ENCODE measurements at places on chromosomes 6 and 20.
A peak's percentile ranks its signal among the peaks of the same experiment; 100 is the strongest.

GRCh38 chr20:3811467-3812258 lies 8.7 kb upstream of the AP5S1 start:
- peak; percentile 95 for DNase-seq

DNA sequence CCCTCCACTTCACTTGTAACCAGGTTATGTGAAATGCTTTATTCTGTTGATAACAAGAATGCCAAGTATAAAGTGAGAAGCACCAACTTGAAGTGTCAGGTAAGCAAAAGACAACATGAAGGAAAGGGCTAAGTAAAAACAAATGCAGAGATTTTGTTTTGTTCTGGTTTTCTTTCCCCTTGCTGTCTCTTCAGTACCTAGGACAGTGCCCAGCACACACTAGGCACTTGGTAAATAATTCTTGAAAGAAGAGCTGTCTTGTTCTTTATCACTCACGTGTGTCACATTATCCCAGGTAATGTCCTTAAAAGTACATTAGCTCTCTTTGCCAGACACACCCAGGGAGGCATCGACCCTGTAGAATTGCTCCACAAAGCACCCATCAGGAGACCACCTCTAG lies 350.0 kb upstream of the IRAK1BP1 start:
- no peak for DNase-seq

DNA sequence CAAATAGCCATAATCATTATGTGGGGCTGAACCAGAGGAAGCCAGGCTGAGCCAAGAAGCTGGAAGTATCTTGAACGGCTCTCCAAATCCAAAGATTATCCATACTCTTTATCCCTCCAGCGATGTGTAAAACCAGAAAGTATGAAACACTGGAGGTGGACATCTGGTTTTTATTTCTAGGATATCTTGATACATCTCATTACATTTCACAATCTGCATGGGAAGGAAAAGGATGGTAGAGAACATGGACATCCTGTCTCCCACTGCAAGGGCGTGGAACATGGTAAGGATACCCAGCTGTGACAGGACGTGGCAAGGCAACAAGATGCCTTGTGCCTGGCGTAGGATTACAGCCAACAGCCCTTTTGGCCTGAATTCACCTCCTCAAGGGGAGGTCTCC lies 20.1 kb downstream of the TRIM27 start:
- no peak for DNase-seq

GRCh38 chr6:169854083-169854725 lies 102.8 kb downstream of the ERMARD start:
- no peak for DNase-seq

DNA sequence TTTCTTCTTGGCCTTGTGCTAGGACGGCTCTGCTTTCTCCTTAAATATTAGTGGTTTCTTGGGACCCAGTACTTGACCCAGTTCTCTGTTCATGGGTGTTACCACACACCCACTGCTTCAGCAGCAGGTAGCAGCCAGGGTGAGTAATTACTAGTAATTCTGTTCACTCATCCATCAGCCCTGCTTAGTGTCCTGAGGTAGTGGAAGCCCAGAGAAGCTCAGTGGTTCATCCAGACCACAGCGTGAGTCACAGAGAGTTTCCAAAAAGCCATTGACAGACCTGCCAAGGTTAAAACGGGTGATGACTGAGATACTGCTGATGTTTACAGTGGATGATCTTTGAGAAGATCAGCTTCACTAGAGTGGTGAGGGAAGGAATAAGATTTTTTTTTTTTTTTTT lies 51.7 kb upstream of the HINT3 start:
- DNase-seq = peak; percentile 84

- no peak for DNase-seq
Measured at GRCh38 chr20:23988561-23988960, at the start of gene GGTLC1. Gene GGTLC1 (minus strand): TSS chr20:23988779. CDS start chr20:23986611, 2,168 bp downstream.

- DNase-seq = no peak
Measured at GRCh38 chr6:137919502-137919823, 52.4 kb downstream of the TNFAIP3 start.

GRCh38 chr20:19654921-19655320 lies 103.1 kb upstream of the RIN2 start:
- DNase-seq = no peak

DNA sequence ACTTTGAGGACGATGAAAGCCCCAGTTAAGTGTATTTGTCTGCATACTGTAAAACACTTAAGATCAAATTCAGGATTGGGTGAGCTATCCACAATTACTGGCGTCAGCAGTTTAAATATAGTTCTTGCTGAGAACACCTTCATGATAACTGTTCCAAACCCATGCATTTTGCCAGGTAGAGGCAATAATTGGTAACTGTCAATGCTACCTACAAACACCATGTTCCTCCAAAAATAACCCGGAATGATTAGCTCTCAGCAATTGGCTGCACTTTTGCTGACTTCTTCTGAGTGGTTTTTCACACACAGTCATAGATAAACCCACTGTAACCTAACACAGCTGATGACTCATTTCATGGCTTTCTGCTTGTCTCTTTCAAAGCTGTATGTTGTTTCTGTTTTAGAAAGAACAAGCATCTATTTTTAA lies 1358.6 kb upstream of the GJE1 start:
- peak; percentile 3 for DNase-seq

- no peak for DNase-seq
Measured at GRCh38 chr6:165417278-165417865, 108.0 kb upstream of the C6orf118 start.

GRCh38 chr6:106318851-106319250 lies 6.7 kb downstream of the ATG5 start:
- DNase-seq = no peak

DNA sequence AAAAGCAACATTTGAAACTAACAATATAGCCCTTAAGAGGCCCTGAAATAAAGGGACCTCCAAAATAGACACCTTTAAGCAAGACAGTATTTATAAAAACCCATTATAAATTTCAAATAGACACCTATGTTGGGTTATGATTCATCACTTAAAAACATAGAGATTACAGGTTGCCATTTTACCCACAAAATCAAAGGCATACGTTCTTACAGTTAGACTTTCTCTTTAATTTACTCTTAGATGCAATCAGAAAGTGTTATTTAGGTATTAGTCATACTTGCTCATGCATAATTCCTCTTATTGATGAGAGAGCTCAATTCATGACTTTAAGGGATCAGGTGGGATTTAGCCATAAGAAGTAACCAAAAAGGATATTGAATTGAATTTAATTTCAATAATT lies 51.5 kb upstream of the TMEM200A start:
- no peak for DNase-seq

DNA sequence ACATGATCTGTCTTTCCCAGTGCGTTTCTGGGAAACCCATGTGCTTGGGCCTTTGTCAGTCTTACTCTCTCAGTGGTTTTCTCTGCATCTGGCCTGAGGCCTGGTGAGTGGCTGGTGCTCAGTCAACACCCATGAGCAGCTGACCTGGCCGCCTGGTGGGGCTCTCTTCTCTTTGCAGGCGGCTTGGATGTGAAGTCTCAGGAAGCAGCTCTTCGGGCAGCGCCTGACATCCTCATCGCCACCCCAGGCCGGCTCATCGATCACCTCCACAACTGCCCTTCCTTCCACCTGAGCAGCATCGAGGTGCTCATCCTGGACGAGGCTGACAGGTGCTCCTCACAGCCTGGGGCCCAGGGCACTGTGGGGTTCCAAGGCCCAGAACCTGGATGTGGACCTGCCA lies 10.8 kb downstream of the DDX27 start:
- no peak for DNase-seq

Data from activated CD8-positive, alpha-beta T cell treated with anti-CD3 and anti-CD28 coated beads for 36 hours (primary cell).